Stimulated activated CD8-positive, alpha-beta memory T cell treated with anti-CD3 and anti-CD28 coated beads, Interleukin-7, amount 100 ng/mL, for 1 hour (primary cell): ENCODE measurements at places on chromosomes 2 and 18.

- DNase-seq, result no peak
Observed at GRCh38 chr2:111663471-111664274, 220.3 kb downstream of the ANAPC1 start.

DNA sequence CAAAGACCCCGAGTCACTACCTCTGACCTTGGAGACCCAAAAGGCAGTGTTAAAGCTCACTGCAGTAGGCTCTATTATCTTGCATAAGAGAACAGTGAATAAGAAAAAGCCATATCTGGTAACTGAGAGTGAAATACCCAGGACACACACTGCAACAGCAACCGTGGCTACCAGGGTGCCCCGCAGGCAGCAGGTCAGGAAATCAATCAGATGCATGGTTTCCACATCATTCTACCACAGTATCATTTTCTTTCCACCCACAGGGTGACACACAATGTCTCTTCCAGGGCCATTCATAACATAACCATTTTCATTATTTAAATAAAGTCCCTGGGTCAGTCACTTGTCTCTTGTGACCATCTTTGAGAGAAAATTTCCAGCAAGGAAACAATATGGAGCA is 131.3 kb downstream of the CCBE1 start:
- DNase-seq, result no peak

- DNase-seq, result no peak
Observed at GRCh38 chr2:150698016-150698661, 210.7 kb upstream of the RND3 start.

DNA sequence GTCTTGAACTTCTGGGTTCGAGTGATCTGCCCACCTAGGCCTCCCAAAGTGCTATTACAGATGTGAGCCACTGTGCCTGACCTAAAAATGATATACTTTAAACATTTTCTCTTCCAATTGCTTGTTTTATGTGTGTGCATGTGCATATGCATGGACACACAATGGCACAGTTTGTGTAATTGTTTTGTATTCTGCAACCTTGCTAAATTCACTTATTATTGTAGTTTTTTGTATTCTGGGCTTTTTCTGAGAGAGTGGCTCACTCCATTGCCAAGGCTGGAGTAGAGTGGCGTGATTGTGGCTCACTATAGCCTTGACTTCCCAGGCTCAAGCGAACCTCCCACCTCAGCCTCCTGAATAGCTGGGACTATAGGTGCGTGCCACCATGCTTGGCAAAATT is 8.1 kb downstream of the HAT1 start:
- DNase-seq, result no peak

- no peak for DNase-seq
Observed at GRCh38 chr2:16640001-16640700, 25.5 kb downstream of the CYRIA start.

DNA sequence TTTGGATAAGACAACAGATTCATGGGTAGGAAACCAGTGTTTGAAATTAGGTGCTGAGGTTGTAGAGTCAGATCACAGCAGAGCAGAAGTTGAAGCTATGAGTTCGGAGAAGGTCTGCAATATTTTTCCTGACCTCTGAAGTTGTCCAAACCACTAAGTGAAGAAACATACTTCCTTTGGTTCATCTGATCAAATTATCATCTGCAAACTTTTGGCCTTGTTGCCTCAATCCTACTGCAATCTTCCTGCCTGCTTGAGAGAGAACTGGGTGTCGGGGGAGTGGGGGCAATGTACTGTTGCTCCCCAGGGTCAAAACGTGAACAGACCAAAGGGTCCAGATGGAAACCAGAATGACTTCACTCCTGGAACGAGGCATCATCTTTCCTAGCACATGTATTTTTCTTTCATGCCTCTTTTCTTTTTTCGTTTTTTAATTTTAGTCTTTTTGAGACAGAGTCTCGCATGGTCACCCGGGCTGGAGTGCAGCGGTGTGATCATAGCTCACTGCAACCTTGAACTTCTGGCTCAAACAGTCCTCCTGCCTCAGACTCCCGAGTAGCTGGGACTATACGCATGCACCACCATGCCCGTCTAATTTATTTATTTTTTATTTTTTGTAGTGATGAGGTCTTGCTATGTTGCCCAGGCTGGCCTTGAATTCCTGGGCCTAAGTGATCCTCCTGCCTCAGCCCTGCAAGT is 42.7 kb downstream of the RAB31 start:
- DNase-seq, result no peak

DNA sequence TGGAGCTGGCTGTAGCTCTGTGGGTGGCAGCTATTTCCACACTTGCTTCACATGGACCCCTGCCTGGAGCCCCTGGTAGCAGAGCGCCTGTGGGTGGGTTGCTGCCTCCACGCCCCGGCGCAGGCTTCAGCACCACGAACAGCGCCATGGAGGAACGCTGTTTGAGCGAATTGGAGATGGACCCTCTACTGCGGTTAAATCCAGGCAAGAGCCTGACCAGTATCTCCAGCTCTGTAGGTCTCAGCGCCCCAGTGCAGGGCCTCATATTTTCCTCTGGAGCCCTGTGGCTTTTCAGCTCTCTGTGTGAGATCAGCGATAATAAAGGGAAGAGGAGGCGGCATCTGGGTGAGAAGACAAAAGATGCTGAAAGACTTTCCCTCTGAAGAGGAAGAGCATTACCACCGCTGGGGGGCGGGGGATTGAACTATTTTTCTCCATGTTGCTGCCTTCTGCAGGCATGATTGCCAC is 12.0 kb downstream of the ONECUT2 start:
- no peak for DNase-seq

DNA sequence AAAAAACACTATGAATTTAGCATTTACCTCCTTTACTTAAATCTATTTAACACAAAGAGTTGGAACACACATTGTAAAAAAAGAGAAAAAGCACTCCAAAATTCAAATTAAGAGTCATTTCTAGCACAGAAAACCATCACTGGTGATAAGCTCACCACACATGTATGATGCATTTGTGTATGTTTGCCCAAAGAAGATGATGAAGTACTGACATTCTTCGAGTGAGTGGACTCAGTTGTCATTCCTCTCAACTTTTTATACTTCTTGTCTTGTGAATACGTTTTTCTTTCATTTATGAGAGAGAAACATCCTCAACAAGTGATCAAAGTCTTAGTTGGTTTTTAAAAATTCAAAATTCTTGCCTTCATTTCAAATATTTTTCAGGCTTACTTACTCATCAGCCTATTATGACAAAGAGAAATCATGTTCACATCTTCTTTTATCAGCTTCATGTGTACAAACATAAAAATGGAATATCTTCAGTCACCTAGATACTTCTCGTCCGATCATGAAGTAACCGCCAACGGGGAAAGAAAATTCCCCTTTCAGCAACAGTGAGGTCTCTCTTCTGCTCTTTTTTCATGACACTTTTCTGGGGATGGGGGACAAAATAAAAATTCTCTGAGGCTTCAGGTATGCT is 1.5 kb downstream of the DSEL start:
- DNase-seq, result no peak

GRCh38 chr2:43086451-43087221 is 139.8 kb downstream of the ZFP36L2 start:
- no peak for DNase-seq

GRCh38 chr2:70984228-70984575 is 5.8 kb downstream of the ANKRD53 start:
- DNase-seq, result no peak

GRCh38 chr2:42792087-42792582 is 248 bp downstream of the HAAO start:
- DNase-seq, result no peak

DNA sequence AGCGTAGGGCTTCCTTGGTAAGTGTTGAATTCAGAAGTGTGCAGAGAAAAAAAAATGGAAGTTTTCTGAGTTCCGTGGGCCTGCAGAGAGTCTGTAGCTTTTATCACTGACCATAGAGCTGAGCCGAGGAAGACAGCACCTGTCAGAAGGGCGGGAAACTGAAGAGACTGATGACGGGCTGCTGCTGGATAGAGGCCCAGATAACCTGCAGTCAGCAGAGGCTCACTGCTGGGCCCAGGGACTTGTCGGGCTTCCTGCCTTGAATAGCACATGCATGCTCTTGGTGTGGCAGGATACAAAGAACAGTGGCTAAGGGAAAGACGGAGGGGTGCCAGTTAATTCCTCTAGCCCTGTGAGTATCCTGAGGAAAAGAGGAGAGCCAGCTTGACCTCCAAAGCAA is 166.4 kb downstream of the MGAT5 start:
- no peak for DNase-seq

DNA sequence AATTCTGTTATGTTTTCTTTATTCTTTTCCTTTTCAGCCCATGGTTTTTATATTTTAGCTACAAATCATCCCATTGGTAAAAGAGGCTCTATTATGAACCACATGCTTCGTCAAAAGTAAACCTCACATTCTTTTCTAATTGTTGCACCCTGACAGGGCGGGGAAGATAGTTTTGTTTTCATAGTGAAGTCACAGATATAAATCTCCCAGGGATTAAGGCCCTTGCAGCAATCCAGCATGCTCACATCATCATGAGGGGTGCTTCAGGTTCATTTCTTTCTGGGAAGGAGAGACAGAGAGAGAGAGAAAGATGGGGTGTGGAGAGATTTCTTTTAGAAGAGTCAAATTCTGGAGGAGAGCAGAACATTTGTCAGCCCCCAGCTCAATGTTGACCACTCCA is 124.5 kb upstream of the CDC42EP3 start:
- DNase-seq, result no peak

DNA sequence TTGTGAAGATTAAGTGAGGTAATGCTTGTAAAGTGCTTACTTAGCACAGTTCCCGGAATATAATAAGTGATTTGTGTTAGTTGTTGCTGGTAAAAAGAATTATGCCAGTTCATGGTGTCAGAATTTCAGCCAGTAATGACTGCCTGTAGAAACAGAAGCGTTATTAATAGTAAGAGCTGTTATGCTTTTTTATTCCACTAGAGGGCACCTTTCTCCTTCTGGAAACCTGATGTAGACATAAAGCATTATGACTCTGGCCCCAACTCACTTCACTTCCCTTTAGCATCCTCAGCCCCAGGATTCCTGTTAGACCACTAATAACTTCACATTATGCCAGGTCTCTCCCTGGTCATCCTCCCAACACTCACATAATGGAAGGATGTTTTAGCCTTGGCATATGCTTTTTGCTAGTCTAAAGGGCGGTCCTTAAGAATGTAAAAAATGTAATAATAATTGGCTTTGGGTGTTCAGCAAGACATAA is 34.9 kb downstream of the C18orf54 start:
- no peak for DNase-seq

- no peak for DNase-seq
Observed at GRCh38 chr18:63259567-63260379, 59.8 kb downstream of the BCL2 start.

- no peak for DNase-seq
Observed at GRCh38 chr18:13613591-13614501, 112.5 kb downstream of the FAM210A start.

DNA sequence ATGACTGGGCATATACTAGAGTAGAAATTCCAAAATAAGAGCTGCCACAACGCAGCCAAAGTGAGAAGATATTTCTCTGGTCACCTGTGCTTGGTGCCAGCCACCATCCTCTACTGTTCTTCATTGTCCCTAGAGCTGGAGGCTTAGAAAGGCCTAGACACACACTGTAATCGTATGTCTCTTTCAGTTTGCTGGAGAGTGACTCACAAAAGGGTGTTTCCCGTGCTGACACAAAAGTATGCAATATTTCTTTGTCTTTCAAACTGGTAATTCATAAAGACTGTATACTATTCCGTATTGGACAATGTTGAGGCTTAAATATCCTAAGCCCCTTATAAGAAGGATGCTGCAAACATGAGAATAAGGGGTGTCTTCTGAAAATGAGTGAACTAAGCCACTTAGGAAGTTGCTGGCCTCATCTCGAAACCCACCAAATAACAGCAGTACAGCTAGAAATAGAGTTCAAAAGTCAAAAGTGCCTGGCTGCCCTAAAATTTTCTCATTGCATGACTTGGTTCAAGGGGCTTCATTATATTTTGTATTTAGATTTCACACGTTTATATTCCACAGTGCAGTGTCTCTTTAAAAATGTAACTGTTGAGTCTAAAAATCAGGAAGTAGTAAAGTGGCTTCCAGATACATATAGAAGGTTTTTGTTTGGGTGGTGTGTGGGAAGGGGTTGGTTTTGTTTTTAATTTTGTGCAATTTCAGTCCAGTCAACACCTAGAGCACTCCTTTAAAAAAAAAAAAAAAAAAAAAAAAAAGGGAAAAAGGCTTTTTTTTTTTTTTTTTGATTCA is 601.1 kb downstream of the ARHGAP15 start:
- no peak for DNase-seq

DNA sequence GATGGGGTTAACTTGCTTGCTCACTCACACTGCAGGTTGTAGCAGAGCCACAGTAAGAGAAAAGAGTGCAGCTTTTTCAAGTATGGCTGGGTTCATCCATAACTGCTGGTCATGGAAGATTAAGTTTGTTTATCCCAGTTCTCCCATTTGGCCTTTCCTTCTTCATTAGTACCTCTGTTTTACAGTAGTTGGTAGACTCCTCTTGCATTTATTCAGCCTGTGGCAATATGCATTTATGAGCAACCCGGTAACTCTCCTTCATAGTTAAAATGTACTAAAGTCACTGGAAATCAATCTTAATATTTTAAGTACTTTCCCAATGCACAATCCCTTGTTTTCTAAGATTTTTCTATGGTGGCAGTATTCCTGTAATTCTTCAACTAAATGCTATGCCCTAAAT is 14.0 kb downstream of the FTCDNL1 start:
- no peak for DNase-seq

DNA sequence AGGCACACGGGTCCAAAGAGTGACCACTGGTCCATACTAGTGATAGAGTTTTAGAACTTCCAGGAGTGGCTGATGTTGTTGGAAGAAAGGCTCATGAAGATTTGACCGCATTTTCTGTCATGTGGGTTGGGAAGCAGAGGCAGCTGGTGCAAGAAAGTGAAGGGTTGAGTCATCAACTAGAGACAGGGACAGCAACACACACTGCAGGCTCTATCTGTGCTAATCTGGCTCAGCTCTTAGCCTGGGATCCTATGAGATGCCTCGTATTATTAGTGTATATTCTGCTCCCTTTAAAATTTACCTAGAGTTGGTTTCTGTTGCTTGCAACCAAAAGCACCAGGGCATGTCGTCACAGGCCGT is 2.5 kb upstream of the SH3RF3 start:
- DNase-seq, result no peak

DNA sequence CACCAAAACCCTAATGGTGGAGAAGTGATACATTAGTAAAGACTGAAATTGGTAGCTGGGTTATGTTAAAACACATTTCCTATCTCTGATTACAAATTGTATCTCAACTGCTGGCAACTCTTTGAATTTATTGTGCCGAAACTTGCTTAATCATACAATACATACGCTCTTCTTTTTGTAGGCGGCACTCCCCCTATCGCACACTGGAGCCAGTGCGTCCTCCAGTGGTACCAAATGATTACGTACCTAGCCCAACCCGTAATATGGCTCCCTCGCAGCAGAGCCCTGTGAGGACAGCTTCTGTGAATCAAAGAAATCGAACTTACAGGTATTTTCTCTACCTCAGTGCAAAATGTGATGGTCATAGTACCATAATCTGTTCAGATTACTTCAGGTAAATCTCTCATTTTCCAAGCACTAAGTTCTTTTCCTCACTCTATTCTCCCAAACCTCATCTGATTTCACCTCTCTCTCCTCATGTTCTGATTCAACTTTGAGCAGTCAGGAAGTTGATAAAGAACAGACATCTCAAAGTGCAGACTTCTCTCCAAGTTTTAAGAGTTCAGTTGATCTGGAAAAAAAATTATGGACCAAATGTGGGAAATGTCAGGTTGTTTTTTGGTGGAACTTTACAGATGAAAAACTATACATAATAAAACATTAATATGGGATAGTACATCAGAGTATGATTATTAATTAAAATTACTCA is 66.5 kb downstream of the ABI2 start:
- no peak for DNase-seq
